ENCODE measurements at places on chromosomes 1 and 21. TPM values are rescaled to one million over a fixed set of nuclear protein-coding genes. Genes with fewer than 3 reads are reported as not detected.

Gene WDR64
- not detected for total RNA-seq

Gene CACNA1S
- not detected for total RNA-seq

DNA sequence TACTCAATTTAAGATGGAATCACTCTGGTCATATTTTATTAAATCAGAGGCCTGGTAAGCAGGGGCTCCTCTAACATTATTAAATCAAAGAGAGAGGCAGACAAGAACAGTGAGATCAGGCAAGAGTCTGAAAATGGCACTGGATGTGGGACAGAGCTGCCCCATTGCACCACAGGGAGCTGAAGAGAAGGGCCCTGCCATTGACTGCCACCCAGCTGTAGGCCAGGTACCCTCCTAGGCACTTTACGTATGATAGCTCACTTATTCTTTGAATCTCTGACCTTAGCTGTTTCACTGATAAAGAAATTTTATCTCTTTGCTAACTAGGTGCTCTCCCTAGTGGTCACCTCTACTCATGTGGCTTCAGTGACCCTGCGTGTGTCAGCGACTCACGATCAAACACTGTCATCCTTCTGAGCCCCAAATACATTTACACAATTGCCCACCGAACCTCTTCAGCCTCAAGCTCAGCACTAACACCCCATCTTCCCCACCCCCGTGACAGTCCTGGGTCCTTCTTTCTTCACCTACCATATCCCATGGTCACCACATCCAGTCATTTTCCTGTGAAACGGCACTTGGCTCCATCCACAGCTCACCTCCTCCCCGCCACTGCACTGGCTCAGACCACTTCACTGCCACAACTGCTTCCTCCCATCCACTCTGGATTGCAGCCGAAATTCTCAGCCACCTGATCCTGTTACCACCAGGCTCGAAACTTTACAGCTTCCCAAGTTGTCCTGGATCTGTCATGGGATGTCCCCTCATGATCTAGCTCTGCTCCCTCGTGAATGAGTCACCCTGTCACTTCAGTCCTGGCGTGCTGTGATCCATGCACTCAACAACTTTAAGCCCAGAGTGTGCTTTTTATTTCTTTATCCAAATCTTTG lies 97.3 kb upstream of the SYT6 start:
- DNase-seq: no peak

DNA sequence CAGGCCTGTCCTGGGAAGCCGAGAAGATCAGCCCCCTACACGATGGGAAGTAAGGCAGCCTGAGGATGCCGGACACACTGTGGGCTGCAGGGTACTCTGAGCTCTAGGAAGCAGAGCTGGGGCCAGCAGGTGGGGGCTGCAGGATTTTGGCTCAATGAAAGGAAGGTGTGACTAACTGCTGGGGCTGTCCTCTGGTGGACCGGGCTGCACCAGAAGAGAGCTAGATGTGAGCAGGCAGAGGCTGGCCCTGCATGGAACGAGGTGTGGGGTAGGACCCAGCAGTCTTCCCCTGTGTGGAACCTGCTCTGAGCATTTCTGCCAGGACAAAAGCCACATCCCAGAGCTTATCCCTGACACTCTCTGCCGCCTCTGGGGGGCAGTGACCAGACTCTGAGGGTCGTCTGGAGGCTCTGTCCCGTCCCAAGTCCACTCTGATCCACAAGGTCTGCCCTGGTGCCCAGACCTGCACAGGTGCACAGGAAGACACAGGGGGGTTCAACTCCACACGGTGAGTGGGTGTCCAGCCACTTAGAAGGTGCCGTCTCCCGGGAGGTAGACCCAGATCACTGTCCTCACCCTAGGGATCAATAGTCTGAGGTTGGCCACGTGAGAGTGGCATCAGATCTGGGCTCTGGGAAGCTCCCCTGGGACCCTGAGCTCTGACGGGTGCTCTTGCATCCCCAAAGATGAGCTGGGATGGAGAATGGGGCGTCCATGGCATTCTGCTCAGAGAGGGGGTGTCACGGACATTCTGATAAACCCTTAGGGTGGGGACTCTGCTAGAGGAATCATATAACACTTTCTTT lies 187.6 kb upstream of the VAMP3 start:
- peak; percentile 24 for DNase-seq

Gene DMRTA2
- total RNA-seq: not detected

Gene TMEM200B
- total RNA-seq: 2.8 TPM

GRCh38 chr1:226424221-226425003 lies 16.5 kb upstream of the PARP1 start:
- DNase-seq: no peak

DNA sequence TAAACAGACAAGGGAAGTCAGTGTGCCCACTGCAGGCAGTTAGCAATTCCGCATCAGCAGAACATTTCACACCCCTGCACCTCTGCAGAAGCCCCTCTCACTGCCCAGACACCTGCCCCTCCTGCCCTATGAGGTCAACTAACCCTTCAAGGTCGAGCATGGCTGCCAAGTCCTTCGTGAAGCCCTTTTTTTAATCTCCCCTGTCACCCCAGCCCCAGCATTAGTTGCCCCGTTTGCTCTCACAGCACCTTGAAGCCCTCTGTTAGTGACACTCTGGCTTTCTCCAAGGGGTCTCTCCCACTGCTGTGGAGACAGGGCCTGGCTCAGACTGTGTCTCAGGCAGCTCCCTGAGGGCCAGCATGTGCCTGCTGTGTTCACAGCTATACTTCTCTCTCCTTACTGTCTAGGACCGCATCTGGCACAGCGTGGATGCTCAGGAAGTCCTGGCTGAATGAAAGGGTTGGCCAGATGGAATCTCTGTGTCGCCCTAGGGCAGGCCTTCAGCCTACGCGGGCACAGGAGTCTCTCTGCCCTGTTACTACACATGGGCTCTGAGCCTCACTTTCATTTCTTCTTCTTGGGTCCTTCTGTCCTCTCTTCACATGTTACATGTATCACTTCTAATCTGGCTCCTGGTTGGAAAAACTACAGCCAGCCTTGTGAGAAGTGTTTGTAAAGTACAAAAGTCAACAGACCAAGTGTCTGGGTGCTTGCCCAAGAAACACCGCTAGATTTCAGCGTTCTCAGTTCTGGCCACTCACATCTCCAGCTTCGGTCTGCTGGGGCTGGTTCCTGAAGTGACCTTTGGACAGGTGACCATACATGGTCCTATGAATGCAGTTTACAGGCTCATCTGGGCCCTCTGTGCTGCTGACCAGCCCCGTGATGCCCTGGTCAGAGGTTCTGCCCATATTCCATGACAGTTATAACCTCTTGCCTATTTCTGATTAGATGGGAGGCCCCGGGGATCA lies 19.7 kb downstream of the SLC2A1 start:
- DNase-seq: peak; percentile 54

GRCh38 chr1:201714542-201715329 lies 114.2 kb upstream of the IPO9 start:
- DNase-seq: peak; percentile 67

- no peak for DNase-seq
These were observed 57.0 kb upstream of the CACYBP start for GRCh38 chr1:174942547-174943255.

DNA sequence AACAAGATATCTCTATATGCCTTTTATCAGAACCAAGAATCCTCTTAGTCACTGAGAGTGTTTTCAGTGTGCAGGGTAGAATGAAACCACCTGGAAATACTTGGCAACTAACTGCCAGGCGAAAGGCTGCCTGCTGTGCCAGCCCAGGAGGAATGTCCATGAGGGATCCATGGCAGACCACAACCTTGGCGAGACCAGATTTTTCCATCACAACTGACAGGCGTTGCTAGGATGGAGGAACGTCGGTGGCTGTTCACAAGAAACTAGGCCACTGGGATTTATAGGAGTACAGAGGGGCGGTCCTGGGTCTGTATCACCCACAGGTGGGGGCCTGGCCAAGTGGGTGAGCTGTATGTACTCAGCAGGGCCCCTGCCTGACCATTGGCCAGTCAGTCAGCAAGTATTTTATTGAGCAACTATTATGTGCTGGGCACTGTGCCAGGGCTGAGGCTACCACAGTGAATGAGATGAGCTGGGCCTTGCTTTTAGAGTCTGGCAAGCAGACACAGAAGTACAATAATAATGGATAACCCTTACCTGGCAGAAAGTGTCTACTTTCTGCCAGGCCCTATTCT lies 199.4 kb downstream of the FOXD2 start:
- DNase-seq: no peak
